Activated CD8-positive, alpha-beta memory T cell treated with anti-CD3 and anti-CD28 coated beads for 48 hours (primary cell): ENCODE measurements at places on chromosomes 12 and 14.

GRCh38 chr12:91144053-91144452 is 32.8 kb upstream of the LUM start:
- no peak for DNase-seq

DNA sequence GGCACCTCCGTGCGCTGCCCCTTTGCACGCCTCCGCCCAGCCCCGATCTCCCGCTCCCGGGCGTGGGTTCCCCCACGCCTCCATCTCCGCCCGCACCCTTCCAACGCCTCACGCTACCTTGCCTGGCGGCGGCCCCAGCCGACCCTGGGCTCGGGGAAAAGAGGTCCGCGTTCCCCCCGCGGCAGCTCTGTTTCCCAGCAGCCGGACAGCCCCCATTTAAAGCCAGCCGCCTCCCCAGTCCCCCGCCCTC is at the start of gene PRIMA1:
Gene PRIMA1 (minus strand): TSS at position 193 of the 250 bp plus-strand sequence. CDS start 767 bp downstream, outside the sequence.
- no peak for DNase-seq

- DNase-seq: no peak
These were observed 12.7 kb downstream of the HVCN1 start for GRCh38 chr12:110676171-110676570.

DNA sequence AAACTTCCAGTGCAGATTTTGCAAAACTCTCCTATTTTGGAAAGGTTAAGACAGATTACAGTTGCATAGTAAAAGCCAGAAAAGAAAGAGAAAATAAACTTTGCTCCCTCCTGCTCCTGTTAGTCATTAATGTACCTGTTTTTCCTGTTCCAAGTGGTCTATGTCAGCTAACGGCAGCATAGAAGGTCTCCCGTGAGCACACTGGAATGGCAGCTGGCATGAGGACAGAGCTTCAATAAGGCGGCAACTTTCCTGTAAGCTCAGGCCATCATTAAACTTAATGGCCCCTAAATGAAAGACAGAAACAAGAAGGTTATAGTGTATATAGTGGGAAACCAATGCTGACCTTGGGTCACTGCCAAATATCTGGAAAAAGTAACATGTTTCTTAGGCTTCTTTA is 16.0 kb downstream of the EIF2B2 start:
- no peak for DNase-seq

DNA sequence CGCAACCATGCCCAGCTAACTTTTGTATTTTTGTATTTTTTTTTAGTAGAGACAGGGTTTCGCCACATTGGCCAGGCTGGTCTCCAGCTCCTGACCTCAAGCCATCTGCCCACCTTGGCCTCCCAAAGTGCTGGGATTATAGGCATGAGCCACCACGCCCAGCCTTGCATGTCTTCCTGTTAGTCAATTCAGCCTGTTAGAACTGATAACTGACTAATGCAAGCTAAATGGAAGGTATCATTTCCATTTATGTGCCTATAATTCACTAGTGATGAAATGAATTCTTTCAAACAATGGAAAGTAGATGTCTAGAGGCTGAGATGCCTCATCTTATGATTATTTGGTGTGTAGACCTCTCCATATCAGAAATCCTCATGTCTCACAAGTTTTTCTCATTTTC is 37.3 kb upstream of the DIP2B start:
- DNase-seq: no peak

DNA sequence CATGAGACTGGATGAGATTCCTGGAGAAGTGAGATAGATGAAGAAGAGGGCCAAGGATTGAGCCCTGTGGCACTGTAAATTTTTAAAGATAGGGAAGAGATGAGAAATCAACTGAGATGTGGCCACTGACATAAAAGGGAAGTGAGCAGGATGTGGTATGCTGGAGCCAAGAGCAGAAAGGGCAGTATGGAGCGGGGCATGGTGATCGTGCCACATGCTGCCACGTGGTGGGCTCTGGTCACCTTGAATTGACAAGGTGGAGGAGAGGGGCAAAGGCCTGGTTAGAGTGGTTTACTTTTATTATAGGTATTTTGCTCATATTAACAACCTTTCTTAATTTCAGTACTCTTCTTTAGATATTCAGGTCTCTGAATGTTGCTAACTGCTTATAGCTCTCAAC is 257.9 kb downstream of the NEDD1 start:
- no peak for DNase-seq

DNA sequence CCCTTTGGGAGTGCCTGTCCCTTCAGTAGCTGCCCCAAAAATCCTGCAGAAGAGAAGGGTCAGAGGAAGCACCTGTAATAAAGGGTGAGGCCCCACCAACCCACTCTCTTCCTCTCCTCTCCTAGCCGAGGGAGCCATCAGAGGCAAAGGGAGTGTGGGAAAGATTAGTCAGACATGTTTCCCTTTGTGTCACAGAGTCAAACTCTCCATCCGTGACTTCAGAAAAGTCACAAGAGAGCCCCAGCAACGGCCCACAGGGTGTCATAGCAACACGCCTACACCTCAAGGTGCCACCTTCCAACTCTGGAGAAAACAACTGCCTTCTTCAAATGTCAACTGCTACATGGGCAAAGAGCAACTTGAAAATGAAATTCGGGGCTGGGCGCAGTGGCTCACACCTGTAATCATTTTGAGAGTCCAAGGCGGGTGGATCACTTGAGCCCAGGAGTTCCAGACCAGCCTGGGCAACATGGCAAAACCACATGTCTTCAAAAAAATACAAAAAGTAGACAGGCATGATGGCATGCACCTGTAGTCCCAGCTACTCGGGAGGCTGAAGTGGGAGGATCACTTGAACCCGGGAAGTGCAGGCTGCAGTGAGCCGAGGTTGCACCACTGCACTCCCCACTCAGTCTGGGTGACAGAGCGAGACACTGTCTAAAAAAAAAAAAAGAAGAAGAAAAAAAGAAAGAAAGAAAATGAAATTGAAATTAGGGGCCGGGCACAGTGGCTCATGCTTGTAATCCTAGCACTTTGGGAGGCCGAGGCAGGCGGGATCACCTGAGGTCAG is 17.7 kb upstream of the CD27 start:
- DNase-seq: peak; percentile 79

DNA sequence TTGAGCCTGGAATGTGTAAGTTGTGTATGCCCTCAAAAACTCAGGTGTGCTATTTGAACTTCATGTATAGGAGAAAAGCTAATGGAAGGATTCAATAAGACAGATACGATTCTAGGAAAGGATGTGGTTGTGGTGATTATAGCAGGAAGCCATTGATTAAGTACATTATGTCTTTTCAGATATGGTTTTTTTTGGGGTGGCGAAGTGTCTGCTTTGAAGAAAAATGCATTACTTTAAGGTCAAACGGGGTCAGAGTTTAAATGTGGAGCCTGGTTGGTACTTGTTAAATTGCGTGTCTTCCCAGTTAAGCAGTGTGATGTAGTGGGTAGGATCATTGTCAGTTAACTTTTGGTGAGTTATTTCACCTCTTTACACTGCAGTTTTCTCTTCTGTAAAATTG is 13.0 kb upstream of the NUP107 start:
- no peak for DNase-seq

DNA sequence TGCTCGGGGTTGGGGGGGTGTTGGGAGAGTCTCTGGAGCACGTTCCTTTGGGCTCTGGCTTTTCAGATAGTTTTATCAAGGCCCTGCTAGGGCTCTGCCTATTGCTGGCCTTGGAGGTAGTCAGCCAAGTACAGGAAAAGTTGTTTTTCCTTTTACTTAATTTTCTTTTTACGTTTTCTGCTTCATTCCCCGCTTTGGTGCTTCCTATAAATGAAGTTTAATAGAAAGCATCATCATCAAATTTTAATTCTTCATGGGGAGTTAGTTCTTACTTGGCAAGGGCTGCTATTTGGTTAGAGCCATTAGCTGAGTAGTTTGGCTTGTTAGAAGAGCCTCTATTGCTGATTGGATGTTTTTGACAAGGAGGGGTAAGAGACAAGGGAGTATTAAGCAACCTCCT is 15.1 kb upstream of the ADAM21 start:
- no peak for DNase-seq

- no peak for DNase-seq
These were observed 10.8 kb downstream of the COL2A1 start for GRCh38 chr12:47993491-47993890.

GRCh38 chr12:117490130-117490529 is 128.7 kb upstream of the NOS1 start:
- DNase-seq: no peak

DNA sequence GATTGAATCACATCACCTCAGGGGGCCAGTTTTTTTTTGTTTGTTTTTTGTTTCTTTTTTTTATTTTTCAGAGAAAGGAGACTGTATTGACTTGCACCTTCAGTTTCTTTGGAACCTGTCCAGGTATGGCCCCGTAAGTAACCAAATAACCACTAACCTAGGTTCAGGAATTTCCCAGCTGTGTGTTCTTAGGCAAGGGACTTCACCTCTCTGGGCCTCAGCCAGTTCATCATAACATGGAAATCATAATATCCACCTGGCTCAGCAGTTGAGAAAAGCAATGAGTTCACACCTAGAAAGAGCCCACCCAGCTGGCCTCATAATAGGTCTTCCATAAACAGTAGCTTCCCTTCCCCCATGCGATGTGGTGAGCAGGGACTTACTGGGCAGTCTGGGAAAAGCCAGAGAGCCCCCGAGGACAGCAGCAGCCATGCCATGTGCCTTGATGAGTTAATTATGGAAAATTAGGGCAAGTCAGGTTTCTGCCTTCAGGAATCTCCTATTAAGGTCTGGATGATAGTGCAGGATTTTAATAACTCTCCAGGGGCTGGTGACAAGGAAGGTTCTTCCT is 27.4 kb upstream of the WSCD2 start:
- no peak for DNase-seq

- no peak for DNase-seq
These were observed 36.5 kb upstream of the ANO4 start for GRCh38 chr12:100758083-100758482.

DNA sequence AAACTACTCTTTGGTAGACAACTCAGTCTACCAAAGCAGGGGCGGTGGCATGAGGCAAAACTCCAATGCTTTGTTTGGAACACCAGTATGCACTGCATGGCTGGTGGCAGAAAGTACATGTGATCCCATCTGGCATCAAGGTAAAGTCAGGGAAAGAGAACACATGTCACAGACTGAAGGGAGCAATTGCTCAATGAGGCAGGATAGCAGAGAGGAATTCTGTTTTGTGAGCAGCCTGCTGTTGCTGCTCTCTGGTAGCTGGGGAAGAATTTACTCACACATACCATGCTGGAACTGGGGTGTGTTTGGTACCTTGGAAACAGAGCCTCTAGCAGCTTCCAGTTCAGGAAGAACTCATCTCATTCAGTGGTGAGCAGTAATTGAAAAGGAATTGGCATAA is 84.8 kb downstream of the HELB start:
- DNase-seq: no peak

DNA sequence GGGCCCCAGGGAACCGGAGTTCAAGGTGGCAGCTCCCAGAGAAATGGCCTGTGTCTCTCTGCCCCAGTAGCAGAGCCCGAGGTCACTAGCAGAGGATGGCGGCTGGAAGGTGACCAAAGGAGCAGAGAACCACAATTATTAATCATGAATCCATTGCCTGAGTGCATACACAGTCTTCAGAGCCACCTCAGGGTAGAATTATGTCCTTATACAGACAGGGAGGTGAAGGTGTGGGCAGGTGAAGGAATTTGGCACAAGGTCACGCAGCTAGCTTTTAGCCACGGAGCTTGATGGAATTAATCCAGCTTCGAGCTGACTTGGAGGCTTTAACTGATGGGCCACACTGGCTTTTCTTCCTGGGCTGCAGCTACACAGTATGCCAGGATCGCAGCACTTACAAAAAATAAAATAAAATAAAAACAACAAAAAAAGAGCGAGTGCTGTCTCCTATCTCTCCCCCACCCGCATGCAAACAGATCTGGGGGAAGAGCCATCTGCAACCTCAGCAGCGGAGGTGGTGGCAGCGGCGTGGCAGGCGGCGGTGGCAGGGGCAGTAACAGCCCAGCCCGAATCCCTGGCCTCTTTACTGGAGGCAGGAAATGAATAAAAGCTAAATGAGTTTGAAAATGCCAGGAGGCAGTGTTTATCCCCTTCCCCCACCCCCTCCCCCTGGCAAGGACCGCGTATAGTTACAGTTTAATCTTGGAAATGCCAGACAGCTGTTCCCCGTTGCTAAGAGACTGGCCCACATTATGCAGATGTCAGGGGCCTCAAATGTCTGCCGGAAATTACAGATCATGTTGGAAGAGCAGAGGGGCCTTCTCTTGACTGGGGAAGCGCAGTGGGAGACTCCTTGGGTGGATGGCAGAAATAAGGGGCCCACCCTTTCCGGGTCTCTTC is 93.5 kb downstream of the LRRC74A start:
- DNase-seq: no peak

GRCh38 chr12:94228488-94228907 is 80.1 kb downstream of the PLXNC1 start:
- no peak for DNase-seq

DNA sequence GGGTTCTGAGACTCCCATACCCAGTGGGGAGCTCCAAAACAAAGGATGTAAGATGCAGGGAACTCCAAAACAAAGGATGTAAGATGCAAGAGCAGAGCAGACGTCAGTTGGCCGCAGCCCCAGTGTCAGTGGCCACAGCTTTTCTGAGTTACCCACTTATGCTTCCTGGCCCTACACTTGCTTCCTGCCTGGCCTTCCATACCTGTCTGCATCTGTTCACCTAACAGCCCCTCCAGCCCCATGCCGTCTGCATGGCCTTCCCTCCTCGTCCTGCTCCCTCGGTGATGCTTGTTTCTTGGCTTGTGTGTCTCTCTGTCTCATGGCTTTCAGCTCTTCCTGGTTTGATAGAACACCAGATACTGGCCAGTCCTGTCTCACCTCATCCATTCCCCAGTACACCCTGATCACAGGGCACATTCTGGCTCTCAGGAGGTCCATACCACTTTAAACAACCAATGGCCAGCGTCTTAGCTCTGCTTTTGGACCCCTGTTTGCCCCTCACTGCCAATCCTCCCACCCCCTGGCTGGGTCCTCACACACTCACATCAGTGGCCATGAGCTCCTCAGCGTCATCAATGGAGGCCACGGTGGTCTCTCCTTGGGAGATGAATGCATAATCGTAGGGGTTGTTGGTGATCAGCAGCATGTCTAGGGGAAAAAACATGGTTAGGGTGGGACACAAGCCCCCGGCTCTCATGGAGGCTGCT is 5.3 kb downstream of the MYH7 start:
- no peak for DNase-seq

DNA sequence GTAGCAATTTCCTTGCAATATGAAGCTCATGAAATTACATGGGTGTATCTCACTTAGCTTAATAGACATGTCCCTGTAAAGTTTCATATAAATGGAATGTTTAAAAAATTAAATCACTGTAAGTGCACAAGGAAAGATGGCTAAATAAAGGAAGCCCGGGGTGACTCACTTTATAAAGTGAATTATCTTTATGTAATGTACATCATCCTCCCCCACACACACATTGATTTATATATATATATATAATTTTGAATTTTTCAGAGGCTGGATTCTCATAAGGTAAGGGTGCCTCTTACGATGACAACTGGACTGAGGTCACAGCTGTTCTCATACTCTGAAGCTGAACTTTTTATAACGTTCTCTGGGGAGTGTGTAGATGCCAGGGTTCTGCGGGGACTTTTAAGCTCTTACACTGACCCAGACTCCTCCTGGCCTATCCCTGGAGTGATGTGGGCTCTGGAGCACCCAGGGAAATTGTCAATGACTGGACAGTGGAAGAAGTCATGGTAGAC is 108.7 kb upstream of the HIF1A start:
- no peak for DNase-seq

GRCh38 chr12:12791756-12792369 is 6.4 kb downstream of the APOLD1 start:
- DNase-seq: no peak
